ENCODE measurements at places on chromosomes 2 and 18.

- DNase-seq = no peak
Observed at GRCh38 chr18:29496152-29496680, 1319.3 kb upstream of the CDH2 start.

DNA sequence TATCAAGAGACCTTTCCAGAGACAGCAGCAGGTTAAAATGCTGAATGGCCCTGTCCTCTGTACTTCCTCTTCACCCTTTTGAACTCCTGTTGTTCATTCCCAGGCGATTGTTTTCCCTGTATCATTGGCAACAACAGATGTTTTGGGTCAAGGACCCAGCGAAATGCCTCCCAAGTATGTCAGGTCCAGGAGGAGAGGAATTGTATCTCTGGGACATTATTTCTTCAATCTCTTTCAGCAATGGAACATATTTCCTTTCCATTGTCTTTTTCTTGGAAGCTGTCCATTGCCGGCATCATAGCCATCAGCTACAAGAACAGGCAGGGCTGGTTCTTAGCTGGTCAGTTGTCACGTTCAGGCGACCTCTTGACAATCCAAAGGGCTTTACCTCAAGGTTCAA, 76.2 kb downstream of the NRP2 start:
- no peak for DNase-seq

DNA sequence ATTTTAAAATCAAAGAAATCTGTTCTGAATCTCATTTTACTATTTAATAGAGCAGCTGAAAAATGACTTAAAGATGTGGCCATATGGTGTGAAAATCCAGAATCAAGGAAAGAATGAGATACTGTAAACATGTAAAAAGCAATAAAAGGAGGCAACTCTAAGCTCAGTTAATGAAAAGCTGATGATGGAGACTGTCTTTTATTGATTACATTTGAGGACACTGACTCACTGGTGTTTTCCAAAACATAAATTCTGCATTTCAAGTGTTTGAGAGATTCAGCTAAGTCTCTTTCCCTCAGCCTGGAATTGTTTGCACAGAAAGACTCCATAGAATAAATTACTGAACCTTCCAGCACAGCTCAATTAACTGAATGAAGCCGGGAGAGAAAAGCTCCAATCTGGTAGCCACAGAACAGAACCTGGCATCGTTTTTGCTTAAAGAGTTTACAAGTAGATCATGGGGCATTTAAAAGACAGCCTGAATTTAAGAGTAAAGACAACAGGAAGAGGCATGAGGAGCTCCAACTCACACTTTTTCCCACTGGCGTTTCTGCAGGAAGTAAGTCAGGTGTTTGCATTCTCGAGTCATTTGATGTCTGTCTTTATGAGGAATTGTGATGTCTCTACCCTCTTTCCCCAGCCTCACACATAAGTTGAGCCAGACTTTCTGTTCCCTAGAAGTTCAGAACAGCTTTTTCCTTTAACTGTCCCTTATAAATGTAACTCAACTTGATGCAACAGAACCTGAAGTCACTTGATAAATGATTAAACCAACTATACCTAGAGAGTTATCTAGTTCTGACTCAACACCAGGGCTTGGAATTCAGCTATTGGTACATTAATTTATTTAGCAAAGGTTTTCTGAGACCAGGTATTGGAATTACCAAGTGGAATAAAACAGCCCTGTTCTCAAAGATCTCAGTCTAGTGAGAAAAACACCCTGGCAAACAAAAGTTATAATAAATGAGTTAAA, 53.3 kb downstream of the FTCDNL1 start:
- no peak for DNase-seq

DNA sequence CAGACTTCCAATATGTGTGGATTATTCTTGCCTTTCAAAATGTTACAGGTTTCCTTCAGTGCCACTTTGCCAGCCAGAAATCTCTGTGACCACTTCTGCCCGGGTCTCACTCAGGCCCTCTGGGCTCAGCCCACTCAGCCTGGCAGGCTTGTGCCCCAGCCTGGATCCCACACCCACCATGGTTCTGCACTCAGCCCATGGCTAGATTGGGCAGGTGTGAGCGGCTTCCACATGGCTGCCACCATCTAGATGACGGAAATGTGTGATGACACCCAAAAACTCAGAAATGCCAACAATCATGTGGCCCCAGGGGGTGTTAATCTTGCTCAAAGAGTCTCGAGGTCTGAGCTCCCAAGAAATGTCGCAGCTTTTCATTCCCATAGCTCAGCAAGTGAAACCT, 1097.5 kb upstream of the SLC39A10 start:
- no peak for DNase-seq

GRCh38 chr2:68256093-68256450, 3.7 kb upstream of the PPP3R1 start:
- no peak for DNase-seq

- no peak for DNase-seq
Observed at GRCh38 chr2:216850665-216851322, 9.1 kb downstream of the TNP1 start.

DNA sequence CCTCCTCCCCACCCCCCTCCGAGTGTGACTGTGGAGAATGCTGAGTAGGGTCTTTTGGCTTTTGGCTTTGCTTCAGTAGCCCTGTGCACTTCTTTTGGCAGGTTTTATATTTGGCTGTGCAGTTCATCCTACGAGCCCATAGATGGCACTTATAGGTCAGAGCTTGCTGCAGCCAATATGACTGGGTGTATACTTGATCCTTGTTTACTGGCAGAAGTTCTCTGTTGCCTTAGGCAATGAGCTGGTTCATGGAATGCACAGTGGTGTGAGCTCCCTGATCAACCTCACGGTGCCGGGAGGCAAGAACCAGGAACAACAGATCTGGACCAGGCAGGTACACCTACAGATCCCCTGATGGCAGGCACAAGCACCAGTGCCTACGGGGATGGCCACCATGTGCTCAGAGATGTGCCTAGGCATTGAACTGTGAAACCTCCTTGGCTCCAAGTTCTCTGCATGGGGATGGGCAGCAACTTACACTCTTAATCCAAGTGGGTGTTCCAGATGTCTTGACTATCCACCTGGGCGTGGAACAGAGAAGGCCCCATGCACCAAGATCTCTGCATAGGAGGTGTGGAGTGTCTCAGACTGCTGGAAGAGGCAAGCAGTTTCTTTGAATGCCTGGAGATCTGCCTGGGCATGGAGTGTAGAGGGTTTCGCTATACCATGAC, 190.4 kb downstream of the KIAA1328 start:
- no peak for DNase-seq

DNA sequence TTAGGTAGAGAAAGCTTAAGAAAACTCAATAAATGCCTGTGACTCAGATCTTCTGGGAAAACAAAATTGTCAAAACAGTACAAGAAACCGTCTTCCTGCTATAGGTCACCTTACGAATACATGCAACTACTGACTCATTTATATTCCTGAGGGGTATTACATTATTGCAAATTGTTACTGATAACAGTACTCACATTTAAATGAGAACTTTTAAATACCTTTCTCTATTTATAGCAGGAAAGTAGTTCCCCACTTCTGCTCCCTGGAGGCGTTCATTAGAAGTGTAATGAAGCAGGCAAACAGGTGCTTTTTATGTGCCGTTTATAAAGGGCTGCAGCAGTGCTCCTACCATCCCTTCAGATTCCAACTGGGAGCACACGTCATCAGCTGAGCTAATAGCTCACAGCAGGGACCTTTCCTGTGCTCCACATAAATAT, 65.1 kb upstream of the RPRM start:
- no peak for DNase-seq

DNA sequence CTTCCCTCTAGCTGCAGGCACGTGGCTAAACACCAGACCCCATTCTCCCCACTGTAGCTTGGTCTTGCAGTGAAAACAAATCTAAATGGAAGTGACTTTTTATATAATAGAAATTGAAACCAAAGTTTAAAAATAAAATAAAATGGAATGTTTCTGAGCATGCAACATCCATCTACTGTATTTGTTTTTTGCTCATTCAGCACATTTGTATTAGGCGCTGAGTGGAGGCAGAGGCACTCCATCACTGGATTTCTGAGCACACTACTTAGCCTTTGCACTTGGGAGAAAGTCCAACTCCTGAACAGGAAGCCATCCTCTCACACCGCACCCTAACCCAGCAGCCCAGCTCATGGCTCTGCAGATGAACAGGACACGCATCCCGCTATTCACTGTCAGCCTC, 37.8 kb upstream of the POU3F3 start:
- DNase-seq = no peak

DNA sequence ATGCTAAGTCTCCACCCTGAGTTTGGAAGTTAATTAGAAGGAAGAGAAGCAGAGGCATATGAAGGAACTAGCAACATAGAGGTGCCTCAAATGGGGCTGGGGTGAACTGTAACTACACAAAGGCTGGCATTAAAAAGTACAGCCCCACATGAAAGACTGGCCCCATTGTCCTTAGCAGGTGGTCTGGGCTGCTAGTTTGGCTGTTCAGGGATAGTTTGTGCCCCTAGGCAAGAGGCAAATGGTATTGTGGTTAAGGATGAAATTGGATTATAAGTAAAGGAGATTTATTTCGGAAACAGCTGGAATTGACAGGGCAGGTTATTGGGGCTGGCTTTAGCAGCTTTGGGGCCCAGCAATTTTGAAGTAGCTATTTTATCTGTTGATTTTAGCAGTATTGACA, 365.7 kb upstream of the TNP1 start:
- DNase-seq = no peak

GRCh38 chr2:82501217-82501616, 1957.9 kb downstream of the SUCLG1 start:
- no peak for DNase-seq

DNA sequence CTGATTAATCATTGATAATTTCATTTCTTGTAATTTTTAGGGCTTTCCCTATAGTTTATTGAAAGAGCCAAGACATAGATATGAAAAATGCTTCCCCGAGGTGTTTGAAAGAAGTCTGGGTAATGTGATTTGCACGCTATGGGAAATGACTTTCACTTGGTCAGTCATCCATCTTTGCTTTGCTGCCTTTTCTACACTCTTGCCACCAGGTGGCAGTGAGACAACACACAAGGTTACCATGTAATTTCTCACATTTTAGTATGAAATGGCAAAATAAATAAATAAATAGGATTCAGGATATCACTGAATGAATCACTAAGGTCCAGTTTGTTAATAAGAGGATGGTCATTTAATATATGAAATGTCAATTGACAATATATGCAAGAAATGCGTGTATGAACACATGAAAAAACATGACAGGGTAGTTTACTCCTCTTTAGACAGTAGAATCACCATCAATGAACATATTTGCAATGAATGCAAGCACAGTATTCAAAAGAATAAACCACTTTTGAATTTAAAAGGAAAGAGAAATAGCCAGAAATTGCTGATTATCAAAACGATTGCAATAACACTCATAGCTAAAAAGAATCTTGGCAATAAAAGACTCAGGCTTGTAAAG, 52.2 kb upstream of the KCNH7 start:
- DNase-seq = no peak

- peak; percentile 3 for DNase-seq
Observed at GRCh38 chr18:47120428-47120827, 29.9 kb downstream of the HDHD2 start.

- peak; percentile 38 for DNase-seq
Observed at GRCh38 chr2:199739413-199740110, 111.4 kb downstream of the FTCDNL1 start.

DNA sequence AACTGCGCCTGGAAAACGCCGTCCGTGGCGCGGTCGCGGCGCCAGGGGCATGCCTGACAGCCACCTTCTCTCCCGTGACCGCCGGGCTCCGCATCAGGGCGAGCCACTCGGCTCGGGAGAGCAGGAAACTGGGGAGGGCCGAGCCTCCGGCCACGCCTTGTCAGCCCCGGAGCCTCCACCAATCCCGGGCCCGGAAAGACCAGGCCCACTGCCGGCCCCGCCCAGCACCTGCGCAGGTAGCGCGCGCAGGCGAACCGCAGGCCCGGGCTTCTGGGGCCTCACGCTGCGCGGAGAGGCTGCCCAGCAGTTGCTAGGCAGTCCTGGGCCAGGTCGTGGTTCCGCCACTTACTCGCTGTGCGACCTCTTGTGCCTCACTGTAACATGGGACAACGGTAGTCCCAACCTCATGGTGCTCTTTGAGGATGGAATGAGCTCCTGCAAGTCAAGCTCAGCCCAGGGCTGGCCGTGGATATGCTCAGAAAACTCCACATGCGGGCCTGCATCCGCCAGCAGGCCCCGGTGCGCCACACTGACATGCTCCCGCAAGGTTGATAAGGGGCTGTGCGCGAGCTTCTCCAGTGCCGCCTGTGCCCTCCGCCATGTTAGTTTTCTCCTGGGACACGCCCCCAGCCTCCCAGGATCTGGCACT, 97.1 kb downstream of the INHBB start:
- peak; percentile 8 for DNase-seq

DNA sequence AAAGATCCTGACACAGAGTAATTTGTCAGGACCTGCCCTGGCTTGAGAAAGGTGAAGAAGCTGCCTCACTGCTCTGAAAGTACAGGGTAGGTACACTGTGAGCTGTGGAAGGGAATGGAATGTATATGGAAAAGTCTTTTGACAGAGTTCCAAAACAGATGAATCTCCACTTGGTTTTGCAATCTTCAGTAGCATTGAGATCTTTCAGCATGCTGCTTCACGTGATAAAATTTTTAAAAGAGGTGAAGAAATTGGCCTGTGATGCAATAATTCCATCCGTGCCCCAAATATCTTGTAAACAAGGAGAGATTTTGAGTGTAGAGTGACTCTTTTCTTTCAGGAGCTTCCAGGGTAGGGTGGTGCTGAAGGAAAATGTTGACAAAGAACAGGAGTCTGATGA, 123.1 kb downstream of the OSR1 start:
- no peak for DNase-seq

DNA sequence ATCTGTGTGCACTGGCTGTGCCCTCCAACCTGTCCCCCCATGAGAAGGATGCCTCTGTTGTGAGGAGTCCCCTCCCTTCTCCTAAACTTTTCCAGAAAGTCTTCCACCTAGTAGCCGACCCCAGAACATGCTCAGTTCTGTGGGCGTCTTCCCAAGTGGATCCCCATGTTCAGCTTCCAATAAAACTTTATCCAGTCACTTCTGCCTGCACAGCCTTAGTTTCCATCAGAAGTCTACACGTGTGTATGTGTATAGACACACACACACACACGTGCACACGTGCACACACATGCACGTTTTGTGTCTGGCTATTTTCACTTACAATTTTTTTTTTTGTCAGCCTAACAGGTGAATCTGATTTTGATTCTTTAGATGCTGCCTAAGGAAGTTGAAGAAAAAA, 115.1 kb downstream of the RTP5 start:
- no peak for DNase-seq

- no peak for DNase-seq
Observed at GRCh38 chr18:50161597-50162205, 33.2 kb downstream of the MYO5B start.

DNA sequence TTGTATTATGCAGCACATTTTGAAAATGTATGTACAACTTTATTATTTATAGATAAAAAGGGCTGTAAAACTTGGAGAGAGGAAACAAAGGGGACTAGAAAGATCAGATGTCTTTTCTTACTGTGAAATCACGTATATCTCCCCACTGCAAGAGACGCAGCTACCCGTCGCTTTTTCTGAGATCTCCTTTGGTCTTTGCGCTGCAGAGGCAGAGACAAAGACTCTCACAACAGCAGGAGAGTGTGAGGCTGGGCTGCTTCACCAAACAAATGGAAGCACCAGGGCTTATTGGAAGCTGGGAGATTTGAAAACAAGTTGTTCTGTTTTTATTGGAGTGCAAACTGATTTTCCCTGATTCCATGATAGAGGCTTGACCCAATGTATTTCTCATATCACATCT, 129.0 kb upstream of the PARD3B start:
- no peak for DNase-seq

All from stimulated activated CD4-positive, alpha-beta T cell treated with anti-CD3 and anti-CD28 coated beads, TNF-alpha, amount 100 ng/mL, for 48 hours (primary cell).